ENCODE measurements at places on chromosomes 2 and 18. TPM values are rescaled to one million over a fixed set of nuclear protein-coding genes. Genes with fewer than 3 reads are reported as not detected.

DNA sequence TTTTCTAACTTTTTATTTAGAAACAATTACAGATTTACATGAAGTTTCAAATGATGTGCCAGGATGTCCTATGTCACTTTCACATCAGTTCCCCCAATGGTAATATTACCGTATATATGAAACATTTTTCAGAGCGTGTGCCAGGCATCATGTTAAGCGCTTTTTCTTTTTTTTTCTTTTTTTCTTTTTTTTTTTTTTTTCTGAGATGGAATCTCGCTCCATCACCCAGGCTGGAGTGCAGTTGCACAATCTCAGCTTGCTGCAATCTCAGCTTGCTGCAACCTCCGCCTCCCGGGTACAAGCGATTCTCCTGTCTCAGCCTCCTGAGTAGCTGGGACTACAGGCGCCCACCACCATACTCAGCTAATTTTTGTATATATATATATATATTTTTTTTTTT is 5.6 kb upstream of the PPP4R1 start:
- no peak for DNase-seq

DNA sequence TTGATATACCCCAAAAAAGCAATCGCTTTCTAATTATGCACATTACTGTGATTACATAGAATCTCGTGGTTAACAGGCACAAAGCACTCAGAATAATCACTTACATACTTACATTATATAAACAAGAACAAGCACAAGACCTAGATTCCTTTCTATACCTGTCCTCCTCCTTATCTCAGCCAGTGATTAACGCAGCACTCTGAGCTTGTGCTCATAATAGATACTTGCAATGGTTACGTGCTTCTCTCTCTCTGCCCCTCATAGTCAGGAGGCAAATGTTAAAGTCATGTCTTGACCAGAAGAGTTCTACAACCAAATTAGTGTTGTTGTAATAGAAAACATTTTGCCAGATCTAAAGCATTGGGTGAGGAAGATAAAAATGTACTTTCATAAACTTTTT is 342.2 kb upstream of the PKDCC start:
- DNase-seq: no peak

GRCh38 chr2:20539133-20539719 is 92.4 kb downstream of the RHOB start:
- no peak for DNase-seq

DNA sequence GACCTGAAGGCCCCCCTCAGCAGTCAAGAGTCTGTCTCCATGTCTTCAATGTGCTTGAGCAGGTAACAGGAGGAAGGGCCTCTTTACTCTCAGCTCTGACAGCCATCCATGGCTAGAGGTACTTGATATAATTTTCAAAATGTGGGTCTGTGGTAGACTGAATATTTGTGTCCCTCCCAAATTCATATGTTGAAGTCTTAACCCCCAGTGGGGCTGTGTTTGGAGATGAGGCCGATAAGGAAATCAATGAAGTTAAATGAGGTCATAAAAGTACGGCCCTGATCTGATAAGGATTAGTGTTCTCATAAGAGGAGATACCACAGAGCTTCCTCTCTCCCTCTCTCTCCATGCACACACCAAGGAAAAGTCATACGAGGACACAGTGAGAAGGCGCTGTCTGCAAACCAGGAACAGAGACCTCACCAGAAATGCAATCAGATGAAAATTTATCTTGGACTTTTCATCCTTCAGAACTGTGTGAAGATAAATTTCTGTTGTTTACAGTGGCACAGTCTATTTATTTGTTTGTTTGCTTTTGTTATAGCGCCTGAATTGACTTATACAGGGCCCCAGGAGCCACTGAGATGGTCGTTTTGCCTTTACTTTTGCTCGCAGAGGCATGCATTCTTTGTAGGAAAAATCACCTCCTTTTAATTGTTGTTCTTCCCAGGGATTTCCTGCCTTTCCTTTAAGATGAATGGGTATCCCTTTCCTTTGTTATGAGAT is 274.8 kb upstream of the TRIB2 start:
- DNase-seq: no peak

DNA sequence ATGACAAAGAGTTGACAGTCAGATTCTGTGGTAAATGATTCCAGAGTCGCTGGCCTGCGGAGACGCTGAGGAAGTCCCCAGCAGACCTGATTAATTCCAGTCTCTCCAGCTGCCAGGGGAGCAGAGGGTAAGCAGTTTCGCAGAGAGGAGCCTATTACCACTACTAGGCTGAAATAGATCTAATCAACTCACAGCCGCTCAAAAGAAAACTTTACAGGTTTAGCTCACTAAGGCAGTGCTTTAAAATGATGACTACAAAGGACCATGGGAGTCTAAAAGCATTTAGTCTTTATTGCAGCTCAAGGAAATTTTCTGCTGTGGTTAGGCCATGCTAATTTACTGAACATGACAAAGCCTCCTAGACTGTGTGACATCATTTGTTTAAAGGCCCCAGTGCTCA is 445.6 kb upstream of the POU3F3 start:
- DNase-seq: no peak

DNA sequence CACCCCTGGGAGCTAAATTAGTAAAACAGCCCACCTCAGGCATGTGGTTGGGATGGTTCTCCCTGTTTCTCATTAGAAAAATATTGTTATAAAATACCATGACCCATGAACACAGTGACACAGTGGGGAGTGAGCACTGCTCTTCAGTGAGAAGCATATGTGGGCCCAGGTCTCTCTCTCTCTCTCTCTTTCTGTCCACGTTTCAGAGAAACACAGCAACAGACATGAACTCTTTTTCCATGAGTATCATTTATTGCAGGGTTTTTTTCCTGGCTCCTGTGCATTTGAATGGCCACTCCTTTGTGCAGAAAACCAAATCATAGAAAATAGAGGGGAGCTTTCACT is 41.2 kb downstream of the CYRIA start:
- DNase-seq: no peak

Gene POU3F3
- 2.2 TPM for total RNA-seq

Gene C2orf69
- total RNA-seq: 12.8 TPM

- no peak for DNase-seq
These were observed 141.4 kb downstream of the SCG2 start for GRCh38 chr2:223460774-223461211.

GRCh38 chr2:237915576-237915975 is 51.2 kb upstream of the UBE2F start:
- DNase-seq: no peak

GRCh38 chr2:195537811-195538210 is 119.2 kb upstream of the SLC39A10 start:
- DNase-seq: no peak

DNA sequence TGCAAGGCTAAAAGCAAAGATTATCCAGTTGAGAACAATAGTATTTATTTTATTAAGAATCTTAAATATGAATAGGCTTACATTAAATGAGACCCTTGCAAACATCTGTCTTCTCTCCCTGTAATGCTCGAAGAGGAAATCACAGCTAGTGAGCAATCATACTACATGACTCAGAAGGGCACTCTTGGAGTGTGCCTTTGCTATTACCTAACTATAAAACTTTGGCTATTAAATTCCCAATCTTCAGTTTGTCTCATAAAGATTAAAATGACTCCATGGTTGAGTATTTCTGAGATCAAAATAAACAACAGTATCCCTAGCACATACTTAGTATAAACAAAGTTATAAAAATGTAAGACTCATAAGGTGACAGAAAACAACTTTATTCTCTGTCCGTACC is 296.9 kb downstream of the KCNJ3 start:
- no peak for DNase-seq

Gene CNGA3
- total RNA-seq: not detected
